Neural cell (in vitro differentiated cells): ENCODE measurements at places on chromosomes 1 and 21. TPM values are rescaled to one million over a fixed set of nuclear protein-coding genes. Genes with fewer than 3 reads are reported as not detected.

Gene NGF
- not detected in 2 replicates for polyA plus RNA-seq

Gene TFAP2E
- 7.0 and 7.6 TPM in 2 replicates for polyA plus RNA-seq

Gene TAF1A
- polyA plus RNA-seq, result 16.1 and 25.5 TPM in 2 replicates

Gene GSTM1
- not detected in 2 replicates for polyA plus RNA-seq

Gene SPTA1
- not detected in 2 replicates for polyA plus RNA-seq

Gene KRTAP13-3
- polyA plus RNA-seq, result not detected in 2 replicates

Gene TNNI3K
- 3.1 and 3.5 TPM in 2 replicates for polyA plus RNA-seq

Gene CD164L2
- polyA plus RNA-seq, result not detected in 2 replicates

Gene CSDE1
- polyA plus RNA-seq, result 381 and 424 TPM in 2 replicates

Gene AQP10
- not detected in 2 replicates for polyA plus RNA-seq
